ENCODE measurements at places on chromosomes 1 and 21.

- no peak for DNase-seq
Observed at GRCh38 chr1:7681401-7681800, 89.7 kb upstream of the VAMP3 start.

- no peak for DNase-seq
Observed at GRCh38 chr1:89843273-89844130, 22.7 kb downstream of the LRRC8D start.

- no peak for DNase-seq
Observed at GRCh38 chr1:117760069-117760468, 154.2 kb downstream of the TENT5C start.

GRCh38 chr1:226606311-226607267, 58.0 kb downstream of the STUM start:
- no peak for DNase-seq

GRCh38 chr1:64308866-64309265, 105.4 kb downstream of the UBE2U start:
- DNase-seq, result no peak

- DNase-seq, result no peak
Observed at GRCh38 chr1:31763671-31764311, 349 bp downstream of the ADGRB2 start.

DNA sequence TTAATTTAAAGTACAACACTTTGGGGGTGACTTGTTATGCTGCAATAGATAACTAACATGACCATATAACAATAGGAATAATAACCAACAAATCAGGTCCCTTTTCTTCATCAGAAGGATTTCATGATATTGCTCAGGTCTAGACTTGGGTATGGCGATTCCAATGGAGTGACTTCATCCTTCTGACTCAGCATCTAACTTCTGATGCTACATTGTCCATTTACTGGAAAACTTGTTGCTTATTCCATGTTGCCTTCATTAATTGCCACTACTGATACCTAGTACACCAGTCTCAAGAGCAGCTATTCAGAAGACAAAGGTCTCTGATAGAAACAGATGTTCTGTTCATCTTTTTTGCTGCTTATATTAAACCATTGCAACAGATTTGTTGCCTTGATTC, 324.3 kb downstream of the TGFB2 start:
- DNase-seq, result no peak

- DNase-seq, result no peak
Observed at GRCh38 chr1:7753641-7754040, 17.5 kb upstream of the VAMP3 start.

- no peak for DNase-seq
Observed at GRCh38 chr1:168709405-168710363, 19.3 kb downstream of the DPT start.

- DNase-seq, result no peak
Observed at GRCh38 chr1:117695796-117696490, 90.1 kb downstream of the TENT5C start.

GRCh38 chr1:1191734-1192133, 14.7 kb downstream of the TNFRSF18 start:
- no peak for DNase-seq

DNA sequence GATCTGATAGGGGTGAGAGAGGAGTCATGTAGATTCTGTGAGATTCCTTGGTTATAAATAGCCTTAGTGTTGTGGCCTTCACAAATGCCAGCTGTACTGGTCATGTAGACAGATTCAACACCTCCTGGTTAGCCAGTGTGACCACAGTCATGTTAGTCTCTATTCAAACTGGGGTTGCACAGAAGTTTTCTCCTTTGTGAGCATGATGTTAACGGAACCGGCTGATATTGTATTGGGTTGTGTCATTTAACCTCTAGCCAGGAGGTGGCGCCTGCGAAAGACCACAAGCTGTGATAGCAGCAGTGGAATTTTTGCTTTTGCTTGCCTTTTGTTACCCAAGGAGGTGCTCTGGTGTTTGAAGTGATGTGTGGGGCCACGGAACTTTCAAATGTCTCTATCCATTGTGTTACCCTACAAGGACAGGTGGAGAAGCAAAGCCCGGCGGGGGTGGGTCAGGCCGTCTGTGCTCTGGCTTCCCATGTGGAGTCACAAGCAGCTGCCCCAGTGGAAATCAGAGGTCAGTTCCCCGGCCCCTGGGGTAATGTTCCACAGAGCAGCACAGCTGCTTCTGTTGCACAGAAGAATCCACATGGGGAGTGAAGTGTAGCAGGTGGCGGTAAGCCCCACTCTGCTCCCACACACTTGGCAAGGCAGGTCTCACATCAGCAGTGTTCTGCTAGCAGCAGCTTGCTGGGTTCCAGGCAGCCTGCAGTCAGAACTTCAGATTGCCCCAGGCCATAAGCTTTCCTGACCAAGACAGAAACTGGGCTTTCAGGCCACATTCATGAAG, 112.6 kb downstream of the ADAMTS1 start:
- no peak for DNase-seq

GRCh38 chr1:79603843-79604242, 597.3 kb upstream of the ADGRL4 start:
- DNase-seq, result no peak

DNA sequence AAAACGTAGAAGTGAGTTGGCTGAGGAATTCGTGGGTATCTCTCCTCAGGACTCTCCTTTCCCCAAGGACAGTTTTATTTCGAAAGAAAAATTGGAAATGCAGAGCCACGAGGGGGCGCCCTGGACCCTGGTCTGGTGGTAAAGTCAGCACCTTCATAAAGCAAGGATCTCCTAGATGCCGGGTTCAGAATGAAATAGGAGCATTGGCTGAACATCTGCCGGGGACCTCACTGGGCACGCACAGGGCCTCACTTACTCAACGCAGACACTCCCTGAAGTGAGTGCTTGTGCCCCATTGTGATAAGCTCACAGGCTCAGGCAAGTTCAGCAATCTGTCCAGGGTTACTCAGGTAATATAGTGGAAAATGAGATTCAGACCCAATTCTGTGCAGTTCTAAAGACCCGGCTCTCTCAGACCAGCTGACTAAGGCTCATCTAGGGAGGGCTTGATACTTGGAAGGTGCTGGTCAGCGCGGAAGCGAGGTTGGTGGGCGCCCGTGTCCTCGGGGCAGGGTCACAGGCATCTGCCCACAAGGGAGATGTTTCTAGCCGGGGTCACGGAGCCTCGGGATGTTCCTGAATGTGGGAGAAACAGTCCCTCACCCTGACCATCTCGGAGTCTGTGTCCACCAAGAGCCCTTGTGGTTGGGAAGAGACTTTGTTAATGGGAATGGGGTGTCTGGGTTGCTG, 55.7 kb upstream of the ETV3 start:
- DNase-seq, result no peak

GRCh38 chr1:2279817-2280216, 51.7 kb downstream of the SKI start:
- DNase-seq, result no peak

DNA sequence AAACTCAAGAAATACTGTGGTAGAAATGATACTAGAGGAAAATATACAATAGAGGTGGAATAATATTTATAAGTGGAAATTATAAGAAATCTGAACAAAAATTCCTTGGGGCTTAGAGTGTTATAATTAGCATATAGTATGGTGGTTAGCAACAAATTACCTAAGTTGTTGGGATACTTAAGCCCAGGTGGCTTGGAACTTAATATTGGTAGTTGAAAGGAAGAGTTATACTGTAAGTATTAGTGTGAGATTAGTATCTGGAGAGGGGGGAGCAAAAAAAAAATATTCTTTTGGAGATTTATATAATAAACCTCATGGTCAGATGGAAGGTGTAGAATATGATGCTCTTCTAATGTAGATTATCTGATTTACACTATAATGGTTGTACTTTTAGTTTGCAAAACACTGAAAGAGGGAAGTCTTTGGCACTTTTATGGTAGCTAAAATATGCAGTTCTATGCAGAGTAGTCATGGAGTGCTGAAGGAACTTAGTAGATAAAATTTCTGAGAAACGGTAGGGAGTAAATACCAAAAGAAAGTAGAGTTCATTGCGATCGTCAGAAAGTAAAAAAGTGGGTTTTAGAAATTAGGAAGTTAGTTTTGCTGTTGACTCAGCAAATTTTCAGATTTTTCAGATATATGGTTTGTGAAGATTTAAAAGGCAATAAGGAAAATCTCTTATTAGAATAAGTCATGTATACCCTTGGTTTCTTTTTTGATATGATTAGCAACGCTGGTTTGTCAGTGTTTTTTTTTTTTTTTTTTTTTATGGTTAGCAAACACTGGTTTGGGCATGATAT, 45.7 kb downstream of the MTF2 start:
- DNase-seq, result no peak

GRCh38 chr1:232388363-232388762, 241.6 kb downstream of the SIPA1L2 start:
- DNase-seq, result no peak

GRCh38 chr1:91757763-91758460, 128.0 kb downstream of the TGFBR3 start:
- no peak for DNase-seq

- no peak for DNase-seq
Observed at GRCh38 chr1:217907504-217907903, 276.4 kb downstream of the SPATA17 start.

GRCh38 chr1:202349206-202349928, 868 bp downstream of the PPP1R12B start:
- no peak for DNase-seq

DNA sequence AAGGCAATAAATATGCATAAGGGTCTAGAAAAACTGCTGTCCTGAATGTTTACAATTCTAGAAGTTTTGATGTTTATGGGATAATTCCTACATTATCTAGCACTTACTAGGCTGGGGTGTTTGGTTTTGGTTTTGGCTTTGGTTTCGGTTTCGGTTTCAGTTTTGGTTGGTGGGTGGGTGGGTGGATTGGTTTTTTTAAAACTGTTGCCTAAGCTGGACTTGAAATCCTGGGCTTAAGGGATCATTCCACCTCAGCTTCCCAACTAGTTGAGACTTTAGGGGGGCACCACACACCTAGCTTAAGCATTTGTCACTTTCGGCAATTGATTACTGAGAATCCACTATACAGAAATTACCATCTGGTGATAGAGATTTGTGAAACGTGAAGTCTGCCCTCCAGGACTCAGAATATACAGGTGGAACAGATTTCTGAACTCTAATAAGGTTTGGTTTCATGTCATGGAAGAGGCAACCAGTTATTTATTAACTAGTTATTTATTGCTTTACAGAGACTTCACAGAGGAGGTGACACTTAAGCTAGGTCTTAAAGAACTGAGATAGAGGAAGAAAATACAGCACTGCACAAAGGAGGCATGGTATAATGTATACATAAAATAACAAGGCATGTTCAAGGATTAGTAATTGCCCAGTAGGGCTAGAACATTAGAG, 69.6 kb downstream of the PIK3R3 start:
- no peak for DNase-seq

DNA sequence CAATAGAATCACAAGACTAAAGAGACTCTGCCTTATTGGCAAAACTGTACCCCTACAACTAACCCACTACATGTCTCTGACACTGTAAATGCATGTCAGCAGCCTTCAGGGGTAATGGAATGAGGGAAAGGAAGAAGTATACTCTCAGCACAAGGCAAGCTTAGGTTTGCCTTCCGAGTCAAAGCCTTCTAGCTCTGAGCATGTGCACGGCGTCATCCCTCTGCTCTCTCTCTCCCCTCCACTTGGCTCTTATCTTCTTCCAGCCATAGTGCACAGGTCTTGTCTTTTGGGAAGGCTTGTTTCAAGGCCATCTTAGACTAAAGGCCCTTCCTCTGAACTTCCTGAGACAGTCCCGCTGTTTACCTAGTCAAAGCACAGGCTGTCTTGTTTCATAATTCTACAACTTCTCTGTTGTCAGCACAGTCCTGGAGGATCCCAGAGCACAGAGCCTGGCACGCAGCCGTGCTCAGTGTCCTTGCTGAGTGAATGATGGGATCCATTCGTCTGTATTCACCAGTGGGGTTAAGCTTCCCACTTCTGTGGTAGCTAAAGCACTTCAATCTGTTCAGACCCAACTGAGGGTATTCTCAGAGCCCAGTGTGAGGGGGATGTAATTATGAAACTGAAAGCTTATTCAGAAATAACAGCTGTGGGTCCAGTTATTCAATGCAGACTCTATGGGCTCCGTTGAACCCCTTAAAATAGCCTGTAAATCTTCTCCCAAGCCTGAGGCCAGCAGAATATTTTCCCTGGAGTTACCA, 166.5 kb upstream of the PLD5 start:
- no peak for DNase-seq

- no peak for DNase-seq
Observed at GRCh38 chr1:242002072-242002471, 3.2 kb upstream of the MAP1LC3C start.

DNA sequence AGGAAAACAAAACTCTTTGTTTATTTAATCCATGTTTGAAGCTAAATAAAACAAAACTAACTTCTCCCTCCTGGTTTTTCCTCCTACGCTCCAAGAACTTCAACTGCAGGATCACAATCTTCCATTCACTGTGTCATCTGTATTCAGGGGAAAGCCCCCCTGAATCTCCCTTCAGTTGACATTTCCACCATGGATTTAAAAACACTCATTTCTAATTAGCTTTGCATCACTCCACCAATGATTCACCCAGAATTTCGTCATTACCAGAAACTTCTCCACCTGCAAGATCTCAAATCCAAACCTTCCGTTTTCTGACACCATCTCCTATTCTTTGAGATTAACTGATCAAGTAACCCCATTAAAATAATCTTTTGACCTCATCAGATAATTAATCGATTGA, 10.9 kb upstream of the RGS5 start:
- DNase-seq, result no peak

GRCh38 chr1:160429125-160429561, 28.8 kb downstream of the VANGL2 start:
- DNase-seq, result no peak

- DNase-seq, result no peak
Observed at GRCh38 chr21:42859891-42860230, 19.5 kb downstream of the WDR4 start.

GRCh38 chr1:97911266-97912215, 9.3 kb downstream of the DPYD start:
- no peak for DNase-seq

DNA sequence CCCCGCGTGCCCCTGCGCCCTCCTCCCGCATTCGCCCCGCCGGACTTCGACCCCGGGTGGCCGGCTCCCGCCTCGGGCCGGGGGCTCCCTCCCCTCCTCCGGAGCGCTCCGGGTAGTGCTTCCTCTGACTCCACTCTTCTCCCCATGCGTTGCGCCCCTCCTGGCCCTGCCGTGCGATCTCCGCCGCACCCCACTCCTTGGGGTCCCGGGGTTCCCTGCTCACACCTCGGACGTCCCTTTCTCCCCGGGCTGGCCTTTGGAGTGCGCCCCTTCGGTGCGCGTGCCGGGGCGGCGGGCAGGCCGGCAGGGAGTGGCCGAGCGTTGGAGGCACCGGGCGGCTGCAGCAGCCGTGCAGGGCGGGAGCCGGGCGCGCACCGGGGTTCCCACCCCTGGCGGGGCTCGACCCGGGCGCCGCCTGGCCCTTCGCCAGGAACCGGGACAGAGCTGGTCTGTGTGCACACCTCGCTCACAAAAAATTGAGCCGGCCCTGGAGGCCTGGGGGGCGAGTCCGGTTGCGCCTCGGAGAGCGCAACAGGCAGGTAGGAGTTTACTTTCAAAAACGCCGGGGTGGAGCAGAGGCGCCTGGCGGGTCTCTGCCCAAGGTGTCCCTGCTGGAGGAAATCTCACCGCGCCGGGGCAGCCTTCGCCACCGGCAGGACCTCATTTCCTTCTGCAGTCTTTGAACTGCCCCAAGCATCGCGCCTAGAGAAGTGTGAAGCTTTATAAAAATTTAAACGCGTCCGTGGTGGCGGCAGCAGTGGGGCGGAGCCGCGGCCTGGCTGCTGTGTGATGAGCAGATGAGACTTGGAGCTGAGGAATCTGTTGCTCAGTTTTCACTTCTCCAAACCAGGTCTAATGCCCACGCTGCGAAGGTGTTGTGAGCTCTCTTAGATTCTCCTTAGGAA, 650 bp downstream of the VANGL1 start:
- no peak for DNase-seq
